CD4-positive, alpha-beta memory T cell (primary cell): ENCODE measurements at places on chromosomes 2 and 18.

- DNase-seq, result no peak
Measured at GRCh38 chr2:138403431-138403927, 98.1 kb upstream of the SPOPL start.

- DNase-seq, result peak; percentile 30
Measured at GRCh38 chr18:68735483-68736343, 20.8 kb upstream of the TMX3 start.

- peak; percentile 50 for DNase-seq
Measured at GRCh38 chr2:55168221-55169154, 63.6 kb downstream of the CLHC1 start.

DNA sequence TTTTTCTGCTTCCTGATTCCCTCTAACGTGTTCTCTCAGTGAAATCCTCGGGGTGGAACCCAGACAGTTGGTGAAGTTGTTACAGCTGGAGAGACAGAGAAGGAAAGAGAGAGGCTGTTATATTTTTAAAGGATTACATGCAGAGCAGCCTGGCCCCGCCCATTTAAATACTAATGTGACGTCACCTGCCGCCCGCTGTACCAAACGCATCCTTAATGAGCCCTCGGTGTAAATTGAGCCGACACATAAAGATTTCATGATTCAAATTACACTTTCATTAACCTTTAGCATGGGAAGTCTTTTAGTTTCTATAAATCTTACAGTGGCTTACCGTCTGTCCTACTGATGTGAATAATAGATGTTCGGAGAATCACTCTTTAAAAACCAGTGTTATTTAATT lies 164.0 kb upstream of the SIX3 start:
- no peak for DNase-seq

DNA sequence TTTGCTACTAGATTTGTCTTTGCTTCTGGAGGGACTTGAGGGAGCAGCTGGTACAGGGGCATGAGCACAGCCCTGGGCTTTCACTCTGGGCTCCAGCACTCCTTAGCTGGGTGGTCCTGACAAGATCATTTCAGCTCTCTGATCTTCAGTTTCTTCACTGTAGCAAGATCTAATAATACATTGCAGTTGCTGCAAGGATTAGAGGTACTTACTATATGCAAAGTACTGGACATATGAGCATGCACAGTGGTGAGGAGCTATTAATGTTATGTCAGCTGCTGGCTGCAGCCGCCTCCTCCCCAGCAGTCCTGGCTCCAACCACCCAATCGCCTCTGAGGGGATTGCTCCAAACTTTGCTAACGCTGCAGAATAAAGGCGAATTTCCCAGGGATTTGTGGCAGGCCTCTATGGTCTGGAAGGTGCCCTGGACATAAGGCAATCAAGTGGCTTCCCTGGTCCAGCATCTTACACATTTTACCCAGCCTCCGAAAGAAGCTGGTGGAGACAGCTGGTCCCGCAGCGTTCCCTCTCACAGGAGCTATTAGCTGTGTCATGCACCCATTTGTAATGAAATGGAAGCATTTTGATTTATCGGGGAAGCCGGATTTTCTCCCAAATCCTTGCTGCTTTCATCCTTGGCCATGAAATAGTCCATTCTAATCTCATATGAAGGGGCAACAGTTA lies 96.7 kb downstream of the RHOB start:
- DNase-seq, result no peak

DNA sequence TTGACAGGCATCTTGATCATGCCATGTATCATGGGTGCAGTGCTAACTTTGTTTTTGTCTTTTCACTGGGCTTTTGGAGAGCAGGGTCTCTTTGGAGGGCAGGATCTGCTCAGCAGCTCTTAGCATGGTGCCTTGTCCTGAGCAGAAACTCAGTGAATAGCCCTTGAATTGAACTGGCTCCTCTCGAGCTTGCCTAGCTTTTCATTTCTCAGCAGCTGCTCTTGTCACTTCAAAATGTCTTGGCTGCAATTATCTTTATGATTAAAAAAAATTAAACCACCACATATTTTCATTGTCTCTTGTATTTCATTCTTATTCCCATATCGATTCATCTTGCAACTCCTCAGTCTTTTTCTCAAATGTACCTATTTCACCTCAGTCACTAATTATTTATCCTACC lies 50.5 kb downstream of the CCDC85A start:
- DNase-seq, result no peak

DNA sequence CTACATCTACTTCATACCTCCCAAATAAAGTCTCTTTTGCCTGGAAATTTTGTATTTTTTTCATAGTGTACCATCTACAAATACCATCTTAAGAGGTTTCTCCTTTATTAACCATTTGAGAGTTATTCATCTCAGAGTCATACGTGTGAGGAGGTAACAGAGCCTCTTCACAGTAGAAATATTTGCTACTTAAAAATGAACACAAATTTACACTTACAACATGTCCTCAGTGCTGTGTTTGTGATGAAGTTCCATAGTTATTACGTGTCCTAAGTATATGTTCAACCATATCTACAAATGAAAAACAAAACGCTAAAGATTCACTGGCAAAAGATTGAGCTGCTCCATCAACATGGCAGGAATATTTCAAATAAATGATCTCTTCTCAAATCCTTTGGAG lies 48.5 kb upstream of the HNRNPA3 start:
- no peak for DNase-seq

DNA sequence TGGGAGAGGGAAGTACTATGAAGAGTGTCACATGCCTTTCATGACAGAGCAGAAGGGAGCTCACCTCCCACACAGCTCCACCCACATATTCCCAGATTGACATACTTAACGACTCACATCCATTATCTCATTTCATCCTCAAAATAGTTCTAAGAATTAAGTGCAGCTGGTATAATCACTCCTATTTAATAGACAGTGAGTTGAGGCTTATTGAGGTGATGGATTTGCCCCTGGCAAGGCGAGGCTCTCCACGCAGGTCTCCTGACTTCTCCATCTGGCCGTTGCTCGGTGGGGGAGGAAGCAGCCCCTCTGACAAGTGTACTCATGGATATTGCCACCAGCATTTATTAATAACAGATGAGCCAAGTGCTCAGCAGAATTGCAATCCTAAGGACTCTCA lies 81.4 kb downstream of the TGOLN2 start:
- DNase-seq, result no peak

DNA sequence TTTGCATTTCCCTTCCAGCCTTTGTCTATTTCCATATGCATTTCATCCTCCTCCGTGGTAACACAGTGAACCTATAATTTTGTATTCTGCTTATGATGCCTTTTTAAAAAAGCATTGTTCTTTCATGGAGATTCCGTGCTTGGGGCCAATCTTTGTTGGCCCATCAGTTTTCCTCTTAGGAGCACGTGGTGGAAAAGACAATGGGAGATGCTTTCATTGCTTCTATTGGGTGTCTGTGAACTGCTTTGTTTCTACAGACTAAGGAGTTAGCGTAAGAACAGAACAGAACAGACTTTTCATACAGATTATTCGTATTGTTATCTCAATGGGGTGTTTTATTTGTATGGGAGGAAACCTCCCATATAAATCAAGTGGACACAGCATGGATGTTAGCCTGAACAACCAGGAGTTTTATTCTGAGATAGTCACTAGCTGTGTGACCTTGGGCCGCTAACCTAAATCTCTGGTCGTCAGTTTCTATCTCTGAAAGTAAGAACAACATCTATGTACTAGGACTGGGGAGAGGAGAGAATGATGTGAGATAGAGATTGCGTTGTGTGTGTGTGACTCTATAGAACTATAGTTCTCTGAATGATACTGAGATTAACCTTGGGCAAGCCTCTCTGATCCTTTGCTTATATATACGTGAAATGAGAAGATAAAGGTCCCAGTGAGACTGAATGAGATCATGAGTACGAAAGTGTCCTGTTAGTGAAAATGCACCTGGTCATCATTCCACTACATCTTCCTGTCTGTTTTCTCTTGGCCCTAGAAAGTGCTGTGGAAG lies 22.9 kb upstream of the YWHAQ start:
- DNase-seq, result no peak

- DNase-seq, result peak; percentile 52
Measured at GRCh38 chr18:47931718-47932103, 1.3 kb upstream of the SMAD2 start.

GRCh38 chr2:53508667-53509066 lies 258.9 kb upstream of the CHAC2 start:
- no peak for DNase-seq

DNA sequence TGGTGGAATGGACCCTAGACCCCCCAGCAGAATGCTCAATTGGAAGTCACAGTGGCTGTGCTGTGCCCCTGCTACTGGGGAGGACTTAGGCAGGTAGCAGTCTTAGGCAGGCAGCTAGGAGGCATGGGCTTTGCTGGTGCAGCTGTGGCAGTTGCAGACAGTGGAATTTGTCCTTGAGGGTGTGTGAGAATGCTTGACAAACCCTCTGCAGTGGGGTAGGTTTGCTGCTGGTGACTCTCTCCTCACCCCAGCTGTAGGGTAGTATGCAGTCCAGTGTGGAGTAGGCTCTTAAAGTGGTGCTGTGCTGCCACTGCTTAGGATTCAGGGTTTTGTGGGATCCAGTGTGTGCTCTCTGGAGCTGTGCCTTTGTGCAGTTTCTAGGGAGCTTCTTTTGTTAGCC lies 61.3 kb downstream of the NUP35 start:
- no peak for DNase-seq

GRCh38 chr18:37889963-37890362 lies 324.4 kb upstream of the CELF4 start:
- DNase-seq, result no peak

GRCh38 chr2:148998831-148999200 lies 39.7 kb upstream of the LYPD6B start:
- no peak for DNase-seq

GRCh38 chr2:71611781-71612527 lies 158.6 kb downstream of the DYSF start:
- DNase-seq, result no peak

GRCh38 chr2:240586919-240587800 lies 626 bp downstream of the CAPN10 start:
- DNase-seq, result peak; percentile 60

GRCh38 chr2:191204433-191204832 lies 40.8 kb upstream of the MYO1B start:
- DNase-seq, result peak; percentile 24

DNA sequence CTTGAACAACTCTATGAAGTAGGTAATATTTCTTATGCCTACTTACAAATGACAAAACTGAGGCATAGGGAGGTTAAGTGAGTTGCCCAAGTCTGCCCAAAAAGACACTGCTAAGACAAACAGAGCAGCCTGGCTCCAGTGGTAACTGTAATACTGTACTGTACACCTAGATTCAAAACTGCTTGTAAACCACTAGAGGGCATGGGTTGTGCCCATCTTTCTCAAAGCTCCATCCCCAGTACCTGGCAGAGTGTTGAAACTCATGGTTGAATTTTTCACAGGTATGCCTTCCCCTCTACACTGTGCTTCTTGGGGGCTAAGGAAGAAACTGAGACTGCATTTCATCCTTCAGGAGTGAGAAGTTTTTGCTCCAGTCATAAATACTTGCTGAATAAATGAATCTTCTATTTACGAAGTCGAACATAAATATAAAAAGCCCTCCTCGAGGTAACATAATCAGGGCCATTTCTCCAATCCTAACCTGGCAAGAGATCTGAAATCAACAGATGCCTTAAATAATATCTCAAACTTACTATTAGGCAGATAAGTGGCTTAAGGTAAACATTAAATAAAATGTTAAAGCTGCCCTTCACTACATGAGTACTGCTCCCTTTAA lies 2.0 kb downstream of the PPP4R1 start:
- peak; percentile 60 for DNase-seq

- no peak for DNase-seq
Measured at GRCh38 chr2:177610813-177611212, 218.2 kb downstream of the AGPS start.

DNA sequence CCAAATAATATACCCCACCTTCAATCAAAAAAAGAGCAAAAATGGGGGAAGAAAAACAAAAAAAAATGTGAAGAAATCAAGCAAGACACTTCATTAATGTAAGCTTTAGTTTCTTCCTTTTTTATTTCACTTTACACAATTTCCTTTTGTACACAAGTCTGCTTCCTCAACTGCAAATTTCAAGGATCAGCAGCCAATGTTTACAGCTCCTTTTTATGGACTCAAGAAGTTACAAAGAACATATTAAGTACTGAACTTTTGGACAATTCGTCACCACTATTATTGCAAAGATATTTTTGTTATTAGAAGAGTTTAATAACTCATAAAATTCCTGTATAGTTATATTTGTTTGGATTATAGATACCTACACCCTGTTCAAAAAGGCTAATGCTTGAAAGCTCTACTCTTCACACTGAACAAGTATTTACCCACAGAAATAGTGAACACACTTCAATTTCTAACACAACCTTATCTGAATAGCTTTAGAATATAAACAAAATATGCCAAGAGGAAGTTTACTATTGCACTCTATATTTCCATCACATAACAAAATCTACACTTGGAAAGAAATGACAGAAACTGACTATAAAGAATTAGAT lies 658.7 kb upstream of the CNTNAP5 start:
- no peak for DNase-seq
